ENCODE measurements at places on chromosomes 3 and 15.
A peak's percentile ranks its signal among the peaks of the same experiment; 100 is the strongest.

- DNase-seq: no peak
Measured at GRCh38 chr3:10770981-10771380, 45.0 kb upstream of the SLC6A11 start.

DNA sequence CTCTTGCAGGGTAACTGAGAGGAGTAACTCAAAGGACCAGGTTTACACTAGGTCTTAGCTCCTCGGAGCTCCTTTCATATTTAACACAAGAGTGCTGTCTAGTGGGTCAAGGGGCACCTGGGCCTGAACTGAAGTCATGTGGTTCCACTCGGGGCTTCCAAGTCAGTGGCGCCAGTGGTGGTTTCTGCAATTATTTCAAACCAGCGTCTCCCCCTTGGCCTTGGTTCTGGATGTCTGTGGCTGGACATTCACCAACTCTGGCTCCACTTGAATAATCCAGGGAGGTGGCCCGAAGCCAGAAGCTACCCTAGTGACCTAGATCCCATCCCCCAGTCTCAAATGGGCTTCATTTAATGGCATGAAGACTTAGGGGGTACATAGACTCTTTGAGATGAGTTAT, 144.3 kb upstream of the ADAMTS9 start:
- DNase-seq: no peak

DNA sequence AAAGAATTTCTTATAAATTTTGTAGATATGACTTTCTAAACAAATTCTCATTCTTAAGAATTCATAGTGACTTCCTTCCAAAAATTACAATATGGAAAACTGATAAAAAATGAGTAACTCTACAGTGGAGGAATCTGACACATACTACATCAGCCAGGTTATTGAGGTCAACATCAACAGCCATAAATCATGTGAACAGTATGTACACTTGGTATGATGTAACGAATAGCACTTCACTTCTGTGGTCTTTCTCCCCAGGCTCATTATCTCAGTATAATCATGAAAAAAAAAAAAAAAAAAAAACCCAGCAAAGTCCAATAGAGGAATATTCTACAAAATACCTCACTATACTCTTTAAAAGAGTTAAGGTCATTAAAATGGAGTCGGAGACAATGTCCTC, 111.2 kb upstream of the SUCLG2 start:
- no peak for DNase-seq

DNA sequence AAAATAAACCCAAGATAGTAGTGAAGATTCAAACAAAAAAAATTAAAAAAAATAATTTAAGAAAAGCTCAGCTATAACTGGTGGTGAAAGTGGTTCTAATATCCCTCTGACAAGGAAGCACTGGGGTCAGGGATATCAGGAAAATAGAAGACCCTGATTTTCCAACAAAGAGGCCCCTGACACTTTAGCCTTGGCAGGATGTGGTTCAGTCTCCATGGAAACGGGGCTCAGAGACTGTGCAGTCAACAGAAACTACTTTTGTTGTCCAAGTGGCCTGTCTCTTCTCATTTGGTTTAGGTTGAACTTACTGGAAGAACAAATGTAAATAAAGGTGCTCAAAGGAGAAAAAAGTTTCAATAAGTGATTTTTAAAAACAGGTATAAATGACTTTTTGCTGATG, 27.2 kb downstream of the INTS14 start:
- no peak for DNase-seq

DNA sequence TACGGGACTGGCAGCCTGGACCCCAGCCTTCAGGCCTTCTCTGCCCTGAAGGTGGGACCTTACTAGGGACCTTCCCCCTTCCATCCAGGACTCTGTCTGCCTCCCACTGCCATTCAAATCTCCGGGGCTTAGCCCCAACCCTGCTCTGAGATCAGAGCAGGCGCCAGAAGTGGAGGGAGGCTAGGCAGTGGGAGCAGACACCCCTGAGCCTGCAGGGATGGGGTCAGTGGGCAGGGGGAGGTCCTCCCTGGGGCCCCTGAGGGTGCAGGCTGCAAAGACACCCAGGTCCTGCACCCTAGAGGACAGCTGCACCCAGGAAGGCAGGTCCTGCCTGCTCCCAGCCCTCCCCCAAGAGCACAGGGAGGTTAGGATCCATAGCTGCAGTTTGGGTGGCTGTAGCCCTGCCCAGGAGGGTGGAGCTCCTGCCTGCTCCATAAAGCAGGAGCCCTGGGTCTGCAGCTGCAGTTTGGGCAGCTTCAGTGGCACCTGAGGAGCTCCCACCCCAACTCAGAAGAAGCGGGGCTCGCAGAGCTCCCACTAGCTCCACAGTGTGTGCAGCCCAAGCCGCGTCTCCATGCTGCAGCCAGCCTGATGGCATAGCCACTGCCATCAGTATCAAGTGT, 8.1 kb upstream of the POC1A start:
- DNase-seq: no peak

GRCh38 chr3:61627768-61628185, 66.4 kb downstream of the PTPRG start:
- peak; percentile 80 for DNase-seq

DNA sequence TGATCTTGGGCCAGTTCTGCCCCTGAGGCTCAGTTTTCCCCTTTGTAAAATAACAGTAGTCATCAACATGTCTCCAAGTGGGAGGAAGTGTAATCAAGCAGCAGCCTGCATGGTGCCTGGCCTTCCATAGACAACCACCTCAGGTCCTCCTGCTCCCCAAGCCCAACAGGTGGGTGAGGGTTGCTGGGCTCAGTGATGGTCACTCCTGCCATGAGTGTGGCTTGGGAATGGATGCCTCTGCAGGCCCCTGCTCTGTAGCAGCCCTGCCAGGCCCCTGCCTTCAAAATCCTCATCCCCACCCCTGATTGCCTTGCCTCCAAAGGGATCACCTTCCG, 59.1 kb upstream of the SLC6A1 start:
- no peak for DNase-seq

GRCh38 chr3:33269385-33269784, 7.9 kb upstream of the FBXL2 start:
- DNase-seq: no peak

GRCh38 chr3:58573640-58574039, 3.6 kb downstream of the FAM107A start:
- no peak for DNase-seq

GRCh38 chr15:64110950-64111678, 15.3 kb downstream of the SNX1 start:
- DNase-seq: no peak

DNA sequence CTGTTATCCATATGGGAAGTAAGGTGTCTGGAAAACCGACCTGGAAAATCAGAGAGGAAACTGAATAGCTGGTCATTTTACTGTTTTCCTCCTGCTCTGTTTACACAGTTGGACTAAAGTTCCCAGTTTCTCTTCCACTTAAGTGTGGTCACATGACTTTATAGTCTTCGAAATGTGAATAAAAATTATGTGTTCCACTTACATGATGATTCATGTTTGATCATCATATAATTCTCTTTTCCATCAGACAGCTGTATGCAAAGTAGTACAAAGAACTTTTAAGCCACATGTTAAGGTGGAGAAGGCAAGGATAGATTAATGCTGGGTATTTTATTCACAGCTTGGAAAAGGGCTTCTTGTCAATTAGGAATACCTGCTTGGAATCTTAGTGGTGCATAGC, 525.5 kb upstream of the BCHE start:
- no peak for DNase-seq

DNA sequence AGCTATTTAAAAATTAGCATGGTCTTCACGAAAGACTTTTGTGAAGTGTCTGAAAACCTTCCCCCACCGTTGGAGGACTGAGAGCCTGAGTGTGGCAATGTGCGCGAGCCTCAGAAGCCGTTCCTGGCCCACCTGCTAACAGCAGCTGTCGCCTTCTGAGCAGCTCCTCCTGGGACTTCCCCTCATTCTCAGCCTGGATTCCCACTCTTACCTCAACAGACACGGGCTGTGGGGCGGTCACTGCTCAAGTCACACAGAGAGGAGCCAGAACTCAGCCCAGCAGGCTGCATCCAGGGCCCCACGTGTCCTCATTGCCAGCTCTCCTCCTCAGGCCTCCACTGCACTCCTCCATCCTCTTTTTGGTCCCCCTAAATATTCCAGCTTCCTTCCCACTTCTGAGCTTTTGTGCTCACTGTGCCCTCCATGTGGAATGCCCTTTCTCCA, 7.8 kb downstream of the DNASE1L3 start:
- DNase-seq: no peak

DNA sequence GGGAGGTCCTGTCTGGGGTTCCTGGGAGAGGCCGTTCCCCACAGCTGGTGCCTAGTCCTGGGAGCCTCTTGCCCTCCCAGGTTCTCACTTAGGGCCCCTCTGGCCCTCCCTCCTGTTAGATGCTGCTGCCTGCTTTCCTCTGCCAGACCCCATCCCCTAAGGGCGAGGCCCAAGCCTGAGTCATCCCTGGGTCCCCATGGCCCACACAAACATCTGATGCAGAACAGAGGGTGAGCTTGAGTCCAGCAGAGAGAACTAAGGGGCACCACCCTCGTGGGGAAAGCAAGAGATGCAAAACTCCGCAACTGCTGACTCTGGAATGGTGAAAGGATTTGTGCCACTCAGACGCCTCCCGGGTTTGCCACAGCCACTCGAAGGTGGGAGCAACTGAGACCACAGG, 58.8 kb upstream of the TRPM1 start:
- no peak for DNase-seq

- DNase-seq: no peak
Measured at GRCh38 chr15:68560501-68561113, 18.2 kb upstream of the CORO2B start.

DNA sequence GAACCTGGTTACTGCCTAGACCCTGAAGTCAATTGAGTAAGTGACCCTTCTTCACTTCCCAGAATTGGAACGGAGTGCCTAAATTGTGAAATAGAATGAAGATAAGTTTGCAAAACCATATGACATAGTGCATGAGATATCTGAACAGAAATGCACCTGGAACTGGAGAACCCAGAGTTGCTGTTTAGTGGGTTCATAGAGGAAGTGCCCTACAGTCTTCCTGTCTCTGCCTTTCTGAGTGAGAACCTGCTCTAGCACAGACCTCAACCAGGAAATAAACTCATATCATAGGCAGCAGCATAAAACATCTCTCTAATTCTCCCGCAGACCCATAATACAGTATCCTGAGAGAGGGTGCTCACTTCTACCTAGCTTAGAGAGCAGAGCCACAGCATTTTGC, 82.9 kb downstream of the EOMES start:
- DNase-seq: no peak

- DNase-seq: no peak
Measured at GRCh38 chr3:159829539-159830227, 159.0 kb upstream of the IL12A start.

DNA sequence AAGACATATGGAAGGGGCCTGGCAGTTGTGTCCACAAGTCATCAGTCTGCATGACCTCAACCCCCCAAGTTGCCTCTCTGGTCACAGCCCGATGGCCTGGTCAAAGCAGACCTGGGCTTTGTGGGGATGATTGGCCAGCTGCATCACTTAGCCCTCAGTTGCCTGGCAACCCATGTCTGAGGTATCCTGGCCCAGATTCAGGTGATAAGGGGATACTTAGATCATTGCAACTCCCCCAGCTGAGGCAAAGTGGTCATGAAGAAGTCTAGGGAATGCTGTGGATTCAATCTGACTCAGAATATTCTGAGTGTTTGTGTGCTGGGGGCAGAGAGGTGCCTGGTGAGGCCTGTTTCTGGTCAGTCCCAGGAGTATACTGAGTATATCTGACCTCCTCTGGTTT, 5.0 kb downstream of the GPR156 start:
- no peak for DNase-seq

DNA sequence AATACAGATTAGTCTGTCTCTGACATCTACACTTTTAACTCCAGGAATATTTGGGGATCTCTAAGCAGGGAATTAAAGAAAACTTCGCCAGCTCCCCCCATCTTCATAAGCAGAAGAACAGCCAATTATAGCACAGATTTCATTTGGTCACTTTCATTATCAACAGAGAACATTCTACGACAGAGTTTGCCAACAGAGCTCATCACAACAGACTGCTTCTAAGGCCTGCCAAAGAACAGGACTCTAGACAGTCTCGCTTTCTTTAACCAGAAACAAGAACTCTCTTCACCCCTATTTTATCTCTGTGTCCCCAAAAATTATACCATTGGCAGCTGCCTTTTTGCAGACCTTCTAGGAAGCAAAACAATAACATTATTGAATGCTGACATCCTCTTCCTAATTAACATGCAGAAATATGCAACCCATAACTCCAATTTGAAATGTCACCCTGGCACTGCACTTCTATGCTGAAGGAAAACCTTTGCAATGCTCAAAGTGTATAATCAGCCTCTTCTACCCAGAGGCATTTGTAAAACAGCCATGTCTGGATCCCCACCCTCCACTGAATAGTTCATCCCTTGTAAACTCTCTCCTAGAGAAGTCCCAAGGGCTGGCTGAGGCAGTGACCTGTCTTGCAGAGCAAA, 552.8 kb downstream of the MAGI1 start:
- no peak for DNase-seq

- no peak for DNase-seq
Measured at GRCh38 chr15:82804575-82804949, 1.3 kb downstream of the FSD2 start.

DNA sequence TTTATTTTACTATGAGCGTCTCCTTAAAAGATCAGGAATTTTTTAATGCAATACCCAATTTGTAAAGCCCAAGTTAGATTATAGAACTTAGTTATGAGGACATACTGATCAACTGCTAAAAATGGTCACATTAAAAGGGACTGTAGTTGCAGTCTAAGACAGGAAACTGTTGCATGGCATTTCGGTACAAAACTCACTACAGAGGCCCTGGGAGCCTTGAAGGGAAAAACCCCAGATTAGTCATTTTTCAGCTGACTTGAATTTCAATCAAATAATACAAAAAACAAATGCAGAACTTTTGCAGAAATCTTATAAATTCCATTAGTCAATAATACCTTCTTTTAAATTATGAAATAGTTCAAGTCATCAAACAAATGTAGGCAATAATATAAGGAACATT, 6.9 kb upstream of the PTX3 start:
- no peak for DNase-seq

GRCh38 chr3:38952721-38953120, 99.0 kb downstream of the SCN11A start:
- no peak for DNase-seq

DNA sequence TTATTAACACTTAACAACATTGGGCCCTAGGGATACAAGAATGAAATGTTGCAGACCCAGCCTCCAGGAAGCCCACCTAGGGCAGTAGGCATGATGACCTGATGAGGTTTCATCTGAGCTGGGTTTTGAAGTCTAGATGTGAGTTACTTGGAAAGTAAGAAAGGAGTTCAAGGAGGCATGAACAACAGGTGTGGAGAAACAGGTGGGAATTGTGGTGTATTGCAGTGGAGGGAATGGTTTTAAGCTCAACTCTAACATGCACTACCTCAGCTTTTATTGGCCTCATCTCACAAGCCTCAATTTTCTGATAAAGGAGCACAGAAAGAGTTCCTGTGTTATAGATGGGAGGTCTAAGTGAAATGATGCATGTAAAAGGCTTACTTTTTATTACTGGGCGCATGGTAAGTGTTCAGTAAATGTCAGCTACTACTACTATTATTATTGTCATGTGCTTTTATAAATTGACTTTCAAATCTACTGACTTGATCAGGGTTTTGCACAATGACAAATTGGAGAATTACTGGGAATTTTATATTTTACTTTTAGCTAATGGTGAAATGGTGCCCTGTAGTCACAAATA, 19.3 kb downstream of the SCAANT1 start:
- DNase-seq: no peak

GRCh38 chr15:69766156-69766555, 313.5 kb downstream of the RPLP1 start:
- no peak for DNase-seq

Measured in AG04449 (cell line).